Sigmoid colon (tissue), 7 donors: ENCODE measurements at places on chromosomes 2 and 18. TPM values are rescaled to one million over a fixed set of nuclear protein-coding genes. Genes with fewer than 3 reads are reported as not detected.

- H3K4me1 ChIP-seq = no peaks in the 10 kb centered on the region
- H3K36me3 ChIP-seq = no peaks in the 10 kb centered on the region
- H3K27ac ChIP-seq = no peak overlapping the region
- no peak overlapping the region for H3K4me3 ChIP-seq
- DNase-seq = no peak
Observed at GRCh38 chr2:54274781-54275242, 18.8 kb upstream of the TSPYL6 start.

DNA sequence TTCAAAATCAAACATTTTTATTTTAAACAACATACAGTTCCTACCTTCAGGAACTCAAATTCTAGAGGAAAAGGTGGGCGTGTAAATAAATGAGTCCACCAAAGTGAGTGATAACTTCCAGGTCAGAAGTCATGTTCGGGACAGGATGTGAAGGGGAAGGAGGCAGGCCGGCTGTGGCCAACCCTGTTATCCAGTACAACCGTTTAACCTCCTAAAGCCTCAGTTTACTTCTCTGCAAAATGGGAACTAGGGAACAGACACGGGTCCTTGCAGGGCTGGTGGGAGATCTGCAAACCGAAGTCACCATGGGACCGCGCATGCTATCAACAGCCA is 373 bp downstream of the EIPR1 start:
- no peaks in the 10 kb centered on the region for H3K27me3 ChIP-seq
- DNase-seq = no peak
- H3K36me3 ChIP-seq = no peaks in the 10 kb centered on the region
- H3K27ac ChIP-seq = peak overlapping the region; percentile 94

DNA sequence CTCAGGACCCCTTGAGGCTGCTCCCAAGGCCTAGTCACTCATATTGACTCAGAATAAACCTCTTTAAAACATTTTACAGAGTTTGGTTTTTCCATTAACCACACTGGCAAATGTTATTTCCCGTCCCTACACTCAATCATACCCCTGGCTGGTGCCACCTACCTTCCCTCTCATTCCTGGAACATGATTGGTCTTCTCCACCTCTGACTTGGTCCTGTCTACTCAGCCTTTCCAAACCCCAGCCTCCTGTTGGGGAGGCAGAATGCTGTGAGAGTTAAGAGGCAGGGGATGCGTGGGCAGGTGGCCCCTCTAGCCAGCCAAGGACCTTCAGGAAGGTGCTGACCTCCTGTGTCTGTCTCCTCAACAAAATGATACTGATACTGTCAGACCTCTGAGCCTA is 149.3 kb downstream of the CABLES1 start:
- H3K4me3 ChIP-seq = no peak overlapping the region
- no peak overlapping the region for H3K27ac ChIP-seq

DNA sequence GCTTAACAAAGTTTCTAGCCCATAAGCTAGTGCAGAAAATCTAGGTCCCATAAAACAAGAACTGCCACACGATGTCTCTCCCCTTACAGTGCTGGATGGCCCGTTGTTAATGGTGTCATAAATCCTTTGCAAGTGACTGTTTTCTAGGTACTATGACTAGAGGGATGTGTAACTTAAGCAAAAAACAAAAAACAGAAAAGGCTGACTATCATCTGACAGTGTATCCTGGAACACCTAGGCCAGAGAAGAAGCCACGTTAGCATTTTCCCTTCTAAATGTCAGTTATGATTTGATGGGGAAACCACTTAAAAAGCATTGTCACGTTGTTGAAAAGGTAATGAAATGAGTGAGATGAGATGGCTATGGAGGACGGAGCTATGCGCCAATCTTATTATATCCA is 2.4 kb downstream of the CASP8 start:
- H3K4me3 ChIP-seq = no peak overlapping the region
- no peak for DNase-seq

DNA sequence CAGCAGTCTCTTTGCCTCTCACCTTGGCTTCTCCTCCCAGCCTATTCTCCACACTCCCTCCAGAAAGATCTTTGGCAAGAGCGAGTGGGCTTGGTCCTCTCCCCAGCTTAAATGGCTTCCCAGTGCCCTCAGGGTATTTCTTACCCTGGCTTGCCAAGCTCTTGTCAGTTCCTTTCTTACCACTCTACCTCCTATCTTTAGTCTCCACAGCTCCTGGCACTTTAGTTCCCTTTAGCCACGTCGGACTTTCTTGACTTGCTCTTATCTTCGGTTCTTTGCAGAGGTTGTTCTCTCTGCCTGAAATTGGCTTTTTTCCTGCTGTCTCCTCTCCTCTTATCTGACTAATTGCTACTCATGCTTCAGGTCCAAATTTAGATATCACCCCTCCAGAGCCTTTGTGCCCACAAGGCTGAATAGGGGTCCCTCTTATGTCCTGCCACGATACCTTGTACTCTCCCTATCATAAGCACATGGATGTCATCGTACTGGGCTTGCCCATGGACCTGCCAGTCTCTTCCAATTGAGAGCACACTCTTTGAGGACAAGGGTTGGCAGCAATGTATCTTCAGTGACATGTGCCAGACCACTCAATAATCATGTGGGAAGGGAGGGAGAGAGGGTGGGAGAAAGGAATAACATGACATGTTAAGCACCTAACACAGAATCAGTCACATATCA is 131.7 kb upstream of the CTAGE1 start:
- no peak overlapping the region for H3K4me3 ChIP-seq
- peaks cover 7% of the 10 kb centered on the region for H3K4me1 ChIP-seq
- H3K27ac ChIP-seq = no peak overlapping the region
- H3K27me3 ChIP-seq = no peaks in the 10 kb centered on the region
- no peaks in the 10 kb centered on the region for H3K36me3 ChIP-seq

DNA sequence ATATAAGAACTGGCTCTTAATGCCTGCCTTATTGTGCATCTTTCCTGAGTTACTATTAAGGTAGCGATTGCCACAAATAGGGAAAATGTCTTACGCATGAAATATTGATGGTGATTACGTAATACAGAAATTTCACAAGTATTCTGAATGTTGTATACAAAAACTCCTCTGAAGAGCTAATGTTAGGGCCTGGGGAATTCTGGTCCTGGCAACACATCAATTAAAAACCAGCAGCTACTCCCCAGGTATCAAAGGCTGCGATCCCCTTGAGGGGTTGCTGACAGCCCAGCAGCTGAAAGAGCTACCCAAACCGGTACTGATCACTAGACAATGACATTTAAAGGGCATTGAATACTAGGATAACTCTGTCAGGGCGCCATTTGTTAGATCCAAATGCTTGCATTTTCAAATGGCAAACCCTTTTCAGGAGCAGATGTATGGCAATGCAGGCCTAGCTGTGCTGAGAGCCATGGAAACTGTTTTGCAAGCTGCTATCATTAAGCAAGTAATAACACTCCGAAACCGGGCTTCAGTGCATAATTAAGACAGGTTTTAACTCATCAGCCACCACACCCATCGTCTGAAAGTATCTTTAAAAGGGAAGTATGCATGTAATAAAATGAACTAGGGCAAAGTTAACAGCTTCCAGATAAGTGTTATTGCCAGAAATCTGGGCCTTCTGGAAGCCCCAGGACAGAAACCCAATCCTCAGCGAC is 78.4 kb downstream of the CLHC1 start:
- no peaks in the 10 kb centered on the region for H3K27me3 ChIP-seq
- DNase-seq = no peak
- no peaks in the 10 kb centered on the region for H3K36me3 ChIP-seq
- H3K4me3 ChIP-seq = no peak overlapping the region

DNA sequence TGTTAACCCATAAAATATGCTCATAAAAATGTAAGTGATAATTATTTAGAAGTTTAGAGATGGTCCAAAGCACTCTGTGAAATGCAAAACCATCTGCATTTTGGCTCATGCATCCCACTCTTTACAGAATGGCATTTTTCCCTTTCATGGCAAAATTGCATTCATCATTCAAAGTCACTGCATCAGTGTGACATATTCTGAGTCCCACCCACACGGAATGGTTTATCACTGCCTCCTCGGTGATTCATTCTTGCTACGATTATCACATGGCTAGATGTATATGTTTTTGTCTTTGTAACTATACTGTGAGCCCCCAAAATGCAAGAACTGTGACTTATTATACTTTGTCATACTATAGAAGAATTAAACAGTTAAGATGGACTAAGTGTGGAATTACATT is 293.0 kb downstream of the LRATD1 start:
- DNase-seq = no peak
- H3K4me1 ChIP-seq = no peaks in the 10 kb centered on the region
- no peak overlapping the region for H3K4me3 ChIP-seq
- no peak overlapping the region for H3K27ac ChIP-seq

DIPK1C gene
- not detected for total RNA-seq

DNA sequence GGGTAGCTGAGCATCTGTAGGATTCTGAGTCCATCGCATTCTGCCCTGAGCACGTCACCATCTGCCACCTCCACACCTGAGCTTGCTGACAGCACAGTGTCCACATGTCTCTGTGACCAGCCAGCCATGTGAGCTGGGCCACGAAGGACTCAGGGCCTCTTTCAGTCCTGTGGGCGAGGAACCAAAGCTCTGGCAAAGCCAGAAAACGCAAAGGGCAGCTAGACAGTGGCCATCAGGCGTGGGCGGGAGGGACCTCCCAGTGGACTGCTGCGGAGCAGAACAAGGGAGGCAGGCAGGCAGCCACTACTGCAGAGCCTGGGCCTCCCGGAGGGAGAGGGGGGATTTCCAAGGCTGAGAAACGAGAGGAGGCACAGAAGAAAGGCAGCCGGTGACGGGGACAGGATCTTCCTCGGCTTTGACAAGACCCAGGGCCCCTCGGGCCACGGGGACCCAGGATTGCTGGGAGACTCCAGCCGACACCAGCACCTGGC is 274.6 kb upstream of the SALL3 start:
- no peaks in the 10 kb centered on the region for H3K36me3 ChIP-seq
- H3K27me3 ChIP-seq = peaks cover 12% of the 10 kb centered on the region
- H3K4me3 ChIP-seq = no peak overlapping the region
- no peak overlapping the region for H3K27ac ChIP-seq
- no peaks in the 10 kb centered on the region for H3K4me1 ChIP-seq

GRCh38 chr2:136492901-136493300 is 272.4 kb upstream of the THSD7B start:
- H3K4me1 ChIP-seq = no peaks in the 10 kb centered on the region
- no peak overlapping the region for H3K4me3 ChIP-seq
- DNase-seq = no peak
- H3K27ac ChIP-seq = no peak overlapping the region
- H3K36me3 ChIP-seq = no peaks in the 10 kb centered on the region

- no peaks in the 10 kb centered on the region for H3K36me3 ChIP-seq
- no peak overlapping the region for H3K27ac ChIP-seq
- no peak overlapping the region for H3K4me3 ChIP-seq
- no peak for DNase-seq
- no peaks in the 10 kb centered on the region for H3K4me1 ChIP-seq
- H3K27me3 ChIP-seq = no peaks in the 10 kb centered on the region
Observed at GRCh38 chr18:58565021-58565420, 63.9 kb downstream of the ALPK2 start.

GRCh38 chr18:36078751-36079529 is 11.6 kb upstream of the RPRD1A start:
- no peak overlapping the region for H3K4me3 ChIP-seq
- H3K36me3 ChIP-seq = no peaks in the 10 kb centered on the region
- no peak for DNase-seq
- H3K27me3 ChIP-seq = no peaks in the 10 kb centered on the region

DNA sequence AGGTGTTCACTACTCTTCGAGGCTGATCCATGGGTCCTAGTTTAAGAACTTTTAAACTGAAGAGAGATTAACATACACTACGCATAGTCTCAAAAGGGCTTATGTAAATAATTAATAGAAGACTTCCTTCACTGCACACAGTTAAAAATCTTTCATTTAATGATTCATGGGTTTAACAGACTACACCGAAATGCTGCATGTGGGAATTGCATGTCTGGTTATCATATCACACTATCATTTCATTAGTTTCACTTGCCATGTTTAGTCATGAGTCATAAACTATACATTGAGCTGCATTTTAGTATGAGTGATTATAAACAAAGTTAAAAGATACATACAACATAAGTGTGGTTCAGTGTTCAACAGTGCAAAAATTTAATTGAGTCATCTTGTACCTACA is 31.2 kb downstream of the GLS start:
- peaks cover 6% of the 10 kb centered on the region for H3K4me1 ChIP-seq
- H3K27me3 ChIP-seq = no peaks in the 10 kb centered on the region
- H3K27ac ChIP-seq = no peak overlapping the region
- no peaks in the 10 kb centered on the region for H3K36me3 ChIP-seq

DUSP2 gene
- total RNA-seq = not detected

SKOR2 gene
- not detected for total RNA-seq

LYG2 gene
- not detected for total RNA-seq

DNA sequence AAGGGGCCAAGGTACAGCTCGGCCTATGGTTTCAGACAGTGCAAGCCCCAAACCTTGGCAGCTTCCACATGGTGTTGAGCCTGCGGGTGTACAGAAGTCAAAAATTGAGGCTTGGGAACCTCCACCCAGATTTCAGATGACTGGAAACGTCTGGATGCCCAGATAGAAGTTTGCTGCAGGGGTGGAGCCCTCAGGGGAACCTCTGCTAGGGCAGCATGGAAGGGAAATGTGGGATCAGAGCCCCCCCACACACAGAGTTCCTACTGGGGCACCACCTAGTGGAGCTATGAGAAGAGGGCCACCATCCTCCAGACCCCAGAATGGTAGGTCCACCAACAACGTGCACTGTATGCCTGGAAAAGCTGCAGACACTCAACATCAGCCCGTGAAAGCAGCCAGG is 15.0 kb upstream of the DNAH7 start:
- H3K4me3 ChIP-seq = no peak overlapping the region
- no peaks in the 10 kb centered on the region for H3K4me1 ChIP-seq
- no peak for DNase-seq
- no peaks in the 10 kb centered on the region for H3K36me3 ChIP-seq
- H3K27me3 ChIP-seq = no peaks in the 10 kb centered on the region
- H3K27ac ChIP-seq = no peak overlapping the region

GRCh38 chr2:208718828-208719227 is 312.2 kb downstream of the PTH2R start:
- H3K4me1 ChIP-seq = no peaks in the 10 kb centered on the region
- H3K27me3 ChIP-seq = no peaks in the 10 kb centered on the region
- H3K4me3 ChIP-seq = no peak overlapping the region
- H3K36me3 ChIP-seq = no peaks in the 10 kb centered on the region
- DNase-seq = no peak
- H3K27ac ChIP-seq = no peak overlapping the region

ST6GAL2 gene
- 6.2 TPM for total RNA-seq

PJVK gene
- total RNA-seq = 8.3 TPM

- H3K27ac ChIP-seq = no peak overlapping the region
- H3K4me3 ChIP-seq = no peak overlapping the region
- H3K36me3 ChIP-seq = peaks cover 5% of the 10 kb centered on the region
- H3K27me3 ChIP-seq = no peaks in the 10 kb centered on the region
- no peaks in the 10 kb centered on the region for H3K4me1 ChIP-seq
- DNase-seq = no peak
Observed at GRCh38 chr18:42038936-42039335, 83.9 kb downstream of the PIK3C3 start.

IL37 gene
- total RNA-seq = not detected

- no peak overlapping the region for H3K27ac ChIP-seq
- H3K27me3 ChIP-seq = no peaks in the 10 kb centered on the region
- H3K4me1 ChIP-seq = no peaks in the 10 kb centered on the region
- H3K4me3 ChIP-seq = no peak overlapping the region
Observed at GRCh38 chr2:112692495-112692911, 28.3 kb upstream of the NT5DC4 start.

- no peaks in the 10 kb centered on the region for H3K36me3 ChIP-seq
- no peaks in the 10 kb centered on the region for H3K27me3 ChIP-seq
- no peak for DNase-seq
- H3K27ac ChIP-seq = no peak overlapping the region
- no peak overlapping the region for H3K4me3 ChIP-seq
Observed at GRCh38 chr2:152730591-152731333, 12.3 kb downstream of the ARL6IP6 start.

GRCh38 chr2:217258170-217258569 is 398.3 kb upstream of the TNP1 start:
- peaks cover 10% of the 10 kb centered on the region for H3K4me1 ChIP-seq
- no peak for DNase-seq
- no peaks in the 10 kb centered on the region for H3K27me3 ChIP-seq
- H3K27ac ChIP-seq = no peak overlapping the region
